ENCODE measurements at places on chromosomes 12 and 14.
A peak's percentile ranks its signal among the peaks of the same experiment; 100 is the strongest.

DNA sequence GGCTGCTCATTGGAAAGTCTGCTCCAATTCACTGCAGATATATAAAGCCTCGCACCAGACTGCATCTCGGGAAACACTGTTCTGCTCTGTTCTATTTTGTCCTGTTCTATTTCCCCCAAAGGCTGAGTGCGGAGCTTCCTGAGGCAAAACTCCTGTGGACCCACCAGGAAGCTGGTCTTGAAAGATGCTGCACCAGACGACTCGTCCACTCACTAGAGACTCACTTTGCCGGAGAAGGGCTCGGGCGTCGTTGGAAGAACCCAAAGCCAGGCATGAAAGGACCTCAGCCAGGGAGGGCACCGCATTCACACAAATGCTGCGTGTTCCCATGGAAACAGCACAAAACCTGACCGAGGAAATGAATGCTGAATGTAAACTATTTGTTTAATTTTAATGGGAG, 331.2 kb upstream of the SFSWAP start:
- no peak for DNase-seq

GRCh38 chr12:12985817-12986408, 14.2 kb downstream of the HEBP1 start:
- DNase-seq, result no peak

DNA sequence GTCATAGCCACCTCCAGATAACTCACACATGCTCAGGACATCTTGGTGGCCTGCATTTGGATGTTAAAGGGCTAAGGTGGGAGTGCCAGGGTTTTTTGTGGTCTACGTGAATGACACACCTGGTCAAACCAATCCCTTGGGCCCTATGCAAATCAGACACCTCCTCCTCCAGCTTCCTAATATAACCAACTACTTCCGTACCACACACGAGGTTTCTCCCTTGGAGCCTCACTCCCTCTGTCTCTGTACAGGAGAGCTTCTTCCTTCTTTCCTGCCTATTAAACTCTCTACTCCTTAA, 19.6 kb downstream of the APOBEC1 start:
- DNase-seq, result no peak

DNA sequence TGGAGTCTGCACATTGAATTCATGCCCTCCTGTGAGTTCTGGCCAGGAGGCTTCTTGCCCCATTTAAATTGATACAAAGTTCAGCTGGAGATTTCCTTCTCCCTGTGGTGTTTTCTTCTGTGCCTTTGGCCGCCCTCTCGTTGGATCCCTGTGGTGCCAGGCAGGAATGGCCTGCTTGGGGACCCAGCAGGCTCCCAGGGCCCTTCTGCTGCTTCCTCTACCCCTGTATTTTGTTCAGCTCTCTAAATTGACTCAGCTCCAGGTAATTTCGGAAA, 197.2 kb downstream of the FOXA1 start:
- no peak for DNase-seq

DNA sequence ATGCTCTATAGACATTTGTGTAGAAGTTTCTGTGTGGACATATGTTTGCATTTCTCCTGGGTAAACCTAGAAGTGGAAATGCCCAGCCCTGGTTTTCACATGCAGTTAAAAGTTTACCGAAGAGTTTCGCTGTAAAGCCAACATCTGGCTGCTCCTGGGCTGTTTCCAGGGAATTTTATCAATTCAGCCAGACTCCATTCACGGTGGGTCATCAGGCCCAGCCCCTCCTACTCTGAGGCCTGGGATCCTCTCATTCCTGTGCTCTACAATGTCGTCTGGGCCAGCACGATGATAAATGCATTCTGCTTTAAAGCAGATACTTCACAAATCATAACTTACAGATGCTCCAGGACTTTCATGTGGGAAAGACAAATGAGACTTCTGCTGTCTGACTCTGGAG, 7.1 kb downstream of the NUAK1 start:
- no peak for DNase-seq

DNA sequence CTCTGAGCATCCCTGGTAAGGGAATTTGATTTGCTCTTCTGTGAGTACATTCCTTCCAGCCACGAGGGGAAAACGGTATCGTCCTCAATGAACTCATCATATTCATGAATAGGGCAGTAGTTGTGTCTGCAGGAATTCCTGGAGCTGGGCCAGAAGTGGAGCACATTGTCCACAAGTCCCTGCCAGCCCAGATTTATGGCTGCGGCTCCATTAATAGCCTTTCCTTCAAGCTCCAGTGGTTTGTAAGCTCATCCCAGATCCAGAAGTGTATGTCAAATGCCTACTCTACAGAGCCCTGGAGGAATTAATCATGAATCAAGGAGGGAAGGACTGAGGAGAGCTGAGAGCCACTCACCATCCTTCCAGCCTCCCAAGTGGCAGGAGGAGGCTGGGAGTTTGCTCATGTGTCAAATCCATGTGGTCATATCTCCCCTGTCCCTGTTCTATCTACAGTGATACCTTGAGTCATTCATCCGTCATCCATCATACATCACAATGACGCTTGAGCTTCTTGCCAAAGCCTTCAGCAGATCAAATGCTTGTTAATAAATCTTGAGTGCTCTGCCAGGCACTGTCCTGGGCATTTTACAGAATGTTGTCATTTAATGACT, 65.5 kb downstream of the SVOP start:
- DNase-seq, result no peak

DNA sequence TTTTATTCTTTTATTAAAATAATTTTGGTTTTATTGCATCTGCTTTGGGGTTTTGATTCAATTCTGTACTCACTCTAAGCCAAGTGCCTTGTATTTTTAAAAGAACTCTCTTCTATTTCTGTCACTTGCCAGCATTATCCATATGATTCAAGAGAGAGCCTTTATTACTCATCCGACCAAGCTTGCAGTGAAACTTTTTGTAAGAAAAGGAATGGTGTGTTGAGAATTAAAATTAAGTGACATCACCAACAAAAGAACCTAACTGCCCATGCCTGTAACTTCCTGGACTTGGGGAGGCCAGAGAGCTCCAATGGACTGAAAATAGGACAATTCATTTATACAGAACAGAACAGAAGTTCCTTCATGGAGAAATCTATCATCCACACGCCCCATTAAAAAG, 52.1 kb downstream of the GALNT4 start:
- no peak for DNase-seq

DNA sequence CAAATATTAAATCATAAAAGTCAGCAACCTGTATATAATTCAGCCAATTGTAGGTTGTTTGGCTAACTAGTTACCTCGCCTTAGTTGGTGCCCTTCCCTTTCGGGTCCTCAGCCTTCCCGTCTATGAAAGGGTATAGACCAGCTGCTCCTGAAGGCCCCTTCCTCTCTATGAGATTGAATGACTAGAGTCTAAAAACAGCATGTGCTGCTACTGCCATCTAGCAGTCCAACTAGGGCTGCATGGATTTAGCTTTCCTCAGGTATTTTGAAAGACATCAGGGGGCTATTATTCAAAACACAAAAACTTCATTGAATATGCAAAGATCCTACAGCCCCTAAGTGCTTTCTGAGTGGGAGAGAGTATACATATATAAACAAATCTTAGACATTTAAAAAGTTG, 37.0 kb upstream of the TMEM263 start:
- DNase-seq, result no peak

DNA sequence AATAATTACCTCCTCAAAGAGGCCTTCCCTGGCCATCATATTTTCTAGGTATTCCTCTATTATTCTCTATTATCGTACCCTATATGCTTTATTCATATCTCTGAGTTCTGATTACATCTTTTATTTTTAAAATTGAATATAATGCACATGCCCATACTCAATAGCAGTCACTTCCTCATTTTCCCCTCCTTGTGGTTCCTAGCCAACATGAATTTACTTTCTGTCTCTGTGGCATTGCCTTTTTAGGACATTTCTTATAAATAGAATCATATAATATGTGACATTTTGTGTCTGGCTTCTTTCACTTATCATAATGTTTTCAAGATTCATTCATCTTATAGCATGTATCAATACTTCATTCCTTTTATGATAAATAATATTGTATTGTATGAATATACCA, 74.4 kb upstream of the TRHDE start:
- DNase-seq, result no peak

GRCh38 chr12:53069621-53070410, 9.4 kb downstream of the SPRYD3 start:
- no peak for DNase-seq

- DNase-seq, result no peak
Measured at GRCh38 chr12:3107071-3107583, 29.9 kb downstream of the TSPAN9 start.

DNA sequence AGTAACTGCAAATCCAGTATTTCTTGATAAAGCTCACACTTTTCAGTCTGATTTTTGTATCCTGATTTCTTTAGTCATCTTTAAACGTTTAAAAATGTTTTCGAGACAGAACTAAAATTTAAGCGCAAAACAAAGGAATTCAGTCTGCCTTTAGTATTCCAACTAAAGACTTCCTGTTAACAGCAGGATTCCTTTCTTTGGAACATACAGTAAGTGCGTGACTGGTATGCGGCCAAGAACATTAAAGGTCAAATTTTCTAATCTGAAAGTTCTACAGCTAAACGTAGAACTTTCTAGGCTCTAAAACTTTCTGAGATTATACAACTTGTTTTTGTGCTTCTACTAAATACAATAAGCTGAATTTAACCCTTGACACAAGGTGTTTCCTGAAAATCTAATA, 9.9 kb downstream of the SAV1 start:
- no peak for DNase-seq

GRCh38 chr14:79530555-79530954, 680.7 kb downstream of the DIO2 start:
- DNase-seq, result no peak

DNA sequence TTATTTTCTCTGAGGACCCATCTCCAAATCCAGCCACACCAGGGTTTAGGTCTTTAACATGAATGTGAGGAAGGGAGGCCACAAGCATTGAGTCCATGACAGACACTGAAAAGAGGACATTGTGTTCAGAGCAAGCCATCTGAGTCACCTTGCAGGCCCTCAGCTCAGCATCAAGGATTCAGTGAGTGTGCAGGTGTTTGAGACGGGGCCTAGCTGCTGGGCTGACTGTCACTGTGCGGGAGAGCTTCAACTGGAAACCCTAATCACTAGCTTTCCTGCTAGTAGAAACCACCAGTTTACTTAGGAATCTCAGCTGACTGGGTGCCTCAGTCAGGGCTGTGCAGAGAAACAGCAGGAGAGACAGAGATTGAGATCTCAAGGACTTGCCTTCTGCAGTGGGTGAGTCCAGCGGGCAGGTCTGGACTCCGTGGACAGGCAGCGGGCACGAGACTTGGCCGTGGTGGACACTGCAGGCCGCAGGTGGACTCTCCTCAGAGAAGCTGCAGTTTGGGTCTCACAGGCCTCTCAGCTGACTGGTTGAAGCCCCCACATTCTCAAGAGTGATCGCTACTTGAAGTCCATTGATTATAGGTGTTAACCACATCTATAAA, 86.1 kb upstream of the DYNC1H1 start:
- no peak for DNase-seq

DNA sequence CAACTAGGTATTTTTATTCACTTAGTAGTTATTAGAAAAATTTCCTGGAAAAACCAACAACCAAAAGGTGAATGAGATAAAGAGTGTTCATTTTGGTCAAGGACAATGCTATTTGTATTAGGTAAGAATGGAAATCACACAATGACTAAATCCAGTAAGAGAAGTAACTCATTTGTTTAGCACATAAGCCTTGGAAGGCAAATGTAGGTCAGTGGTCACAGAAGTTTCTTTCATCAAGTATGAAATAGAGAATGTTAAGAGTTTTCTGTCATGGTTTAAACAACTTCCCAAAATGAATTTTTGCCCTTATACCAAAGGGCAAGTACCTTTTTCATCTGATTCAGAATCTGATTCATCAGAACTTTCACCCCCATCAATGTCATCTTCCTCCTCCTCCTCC, 101.7 kb downstream of the KIF21A start:
- DNase-seq, result no peak

DNA sequence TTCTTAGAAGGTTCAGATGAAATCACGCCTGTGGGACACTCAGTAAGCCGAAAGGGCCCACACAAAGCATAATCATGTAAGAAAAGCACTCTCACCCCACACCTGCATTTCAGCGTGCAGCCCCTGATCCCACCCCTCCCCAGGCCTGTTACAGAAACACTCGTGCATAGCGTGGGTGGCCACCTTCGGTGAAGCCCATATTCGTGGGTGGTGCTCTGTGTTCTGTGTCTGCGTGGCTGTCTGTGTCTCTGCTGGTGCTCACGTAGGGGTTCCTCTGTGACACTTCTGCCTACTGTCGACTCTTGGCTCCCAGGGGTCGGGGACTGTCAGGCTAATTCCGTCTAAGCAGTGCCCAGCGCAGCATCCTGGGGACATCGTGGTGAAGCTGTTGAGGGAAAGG, 74.0 kb downstream of the B4GALNT3 start:
- no peak for DNase-seq

GRCh38 chr14:71487449-71487848, 444.8 kb upstream of the RGS6 start:
- no peak for DNase-seq

DNA sequence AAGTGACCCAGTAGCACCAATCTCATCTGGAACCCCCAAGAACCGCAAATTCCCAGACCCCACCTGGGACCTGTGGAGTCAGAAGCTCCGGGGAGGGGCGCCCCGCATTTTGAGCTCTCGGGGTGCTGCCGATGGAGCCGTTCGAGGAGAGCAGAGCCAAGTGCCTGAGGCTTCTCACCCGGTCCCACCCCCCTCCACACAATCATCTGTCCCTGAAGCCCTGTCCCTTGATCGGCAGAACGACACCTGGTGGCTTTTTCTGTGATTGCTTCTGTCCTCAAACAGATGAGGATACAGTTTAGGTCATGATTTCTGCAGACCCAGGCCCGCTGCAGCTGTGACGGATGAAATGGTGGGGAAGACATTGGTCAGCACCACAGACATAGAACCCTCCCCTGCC, 74.7 kb downstream of the NOC4L start:
- peak; percentile 12 for DNase-seq

DNA sequence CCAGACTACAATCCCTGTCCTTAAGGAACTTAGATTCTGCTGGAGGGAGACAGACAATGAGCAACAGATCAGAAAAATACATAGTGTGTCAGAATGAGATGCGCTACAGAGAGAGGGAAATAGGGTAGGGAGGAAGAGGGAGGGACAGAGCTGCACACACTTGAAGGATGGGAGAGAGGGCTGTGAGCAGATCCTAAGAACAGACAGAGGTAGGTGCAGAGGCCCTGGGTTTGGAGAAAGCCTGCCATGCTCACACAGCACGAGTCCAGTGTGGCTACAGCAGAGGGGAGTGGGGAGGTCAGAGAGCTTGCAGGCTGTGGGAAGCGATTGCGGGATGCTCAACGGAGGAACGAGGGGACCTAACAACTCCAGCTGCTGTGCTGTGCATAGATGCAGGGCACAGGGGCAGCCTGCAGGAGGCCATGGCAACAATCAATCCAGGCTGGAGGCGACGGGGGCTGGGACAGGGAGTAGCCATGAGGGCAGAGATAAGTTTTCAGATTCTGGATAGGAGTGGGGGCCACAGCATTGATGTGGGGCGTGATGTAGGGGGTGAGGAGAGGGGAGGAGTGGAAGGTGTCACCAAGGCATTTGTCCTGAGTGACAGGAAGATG, 20.7 kb downstream of the FAIM2 start:
- no peak for DNase-seq

GRCh38 chr12:112096070-112096469, 12.5 kb downstream of the NAA25 start:
- DNase-seq, result no peak

- peak; percentile 24 for DNase-seq
Measured at GRCh38 chr14:96592591-96593386, 90.6 kb downstream of the PAPOLA start.

Measured in stimulated activated CD8-positive, alpha-beta memory T cell treated with anti-CD3 and anti-CD28 coated beads, Interleukin-12 subunit alpha, Interleukin-12 subunit beta, amount 100 ng/mL, for 1 hour (primary cell).